ENCODE measurements at places on chromosomes 6 and 20. TPM values are rescaled to one million over a fixed set of nuclear protein-coding genes. Genes with fewer than 3 reads are reported as not detected.

- no peak overlapping the region for H3K27ac ChIP-seq
- H3K4me1 ChIP-seq: no peaks in the 10 kb centered on the region
- no peak for DNase-seq
- no peak overlapping the region for H3K4me3 ChIP-seq
- no peaks in the 10 kb centered on the region for H3K27me3 ChIP-seq
Observed at GRCh38 chr6:81889377-81890053, 137.0 kb upstream of the TENT5A start.

DNA sequence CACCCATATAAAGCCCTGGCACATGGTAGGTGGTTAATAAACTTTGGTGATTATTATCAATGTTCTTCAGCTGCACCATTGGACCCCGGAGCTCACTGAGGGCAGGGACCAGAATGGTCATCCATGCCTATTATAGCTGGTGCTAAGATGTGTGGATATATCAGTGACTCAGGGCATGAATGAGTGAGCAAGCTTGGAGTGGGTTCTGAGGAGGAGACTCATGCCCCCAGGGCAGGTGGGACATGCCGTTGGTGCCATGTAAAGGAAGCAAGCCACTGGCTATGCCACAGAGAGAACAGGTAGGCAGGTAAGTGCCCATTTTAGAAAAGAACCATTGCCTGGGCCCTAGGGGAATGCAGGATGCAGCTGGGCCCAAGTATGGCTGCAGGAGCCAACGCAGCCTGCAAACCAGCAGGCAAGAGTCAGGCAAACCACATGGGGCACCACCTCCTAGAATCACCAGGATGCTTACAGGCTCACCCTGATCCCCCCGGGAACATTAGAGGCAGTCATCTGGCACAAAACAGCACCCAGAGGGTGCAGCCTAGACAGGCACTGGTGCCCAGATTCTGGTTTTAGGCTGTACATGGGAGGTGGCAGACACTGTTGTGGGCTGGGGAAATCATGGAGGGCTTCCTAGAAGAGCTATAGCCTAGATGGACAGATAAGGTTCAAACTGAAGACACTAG lies 23.5 kb downstream of the PLAGL2 start:
- no peaks in the 10 kb centered on the region for H3K36me3 ChIP-seq
- H3K27me3 ChIP-seq: no peaks in the 10 kb centered on the region
- no peak for DNase-seq
- no peak overlapping the region for H3K27ac ChIP-seq
- H3K4me3 ChIP-seq: no peak overlapping the region

GRCh38 chr20:61749406-61750075 lies 316.1 kb downstream of the TAF4 start:
- no peak overlapping the region for H3K4me3 ChIP-seq
- H3K27ac ChIP-seq: no peak overlapping the region
- H3K4me1 ChIP-seq: no peaks in the 10 kb centered on the region
- H3K36me3 ChIP-seq: no peaks in the 10 kb centered on the region
- H3K27me3 ChIP-seq: no peaks in the 10 kb centered on the region

The ISM1 gene
- 0.36 TPM for total RNA-seq

The ARFRP1 gene
- 54.6 TPM for total RNA-seq

The BANF2 gene
- total RNA-seq: not detected

DNA sequence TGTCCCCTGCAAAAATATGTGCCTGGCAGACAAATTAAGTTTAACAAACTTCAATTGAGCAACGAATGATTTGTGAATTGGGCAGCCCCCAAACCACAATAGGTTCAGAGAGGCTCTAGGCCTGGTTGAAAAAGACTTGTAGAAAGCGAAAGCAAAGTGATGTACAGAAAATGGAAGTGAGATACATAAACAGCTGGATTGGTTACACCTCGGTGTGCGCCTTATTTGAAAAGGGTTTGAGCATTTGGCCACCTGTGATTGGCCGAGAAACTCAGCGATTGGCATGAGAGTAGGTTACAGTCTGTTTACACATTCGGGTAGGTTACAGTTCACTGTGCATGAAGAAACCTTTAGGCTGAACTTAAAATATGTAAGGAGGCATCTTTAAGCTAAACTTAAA lies 136.9 kb downstream of the CD83 start:
- no peak for DNase-seq
- no peak overlapping the region for H3K4me3 ChIP-seq
- no peak overlapping the region for H3K27ac ChIP-seq

- H3K27ac ChIP-seq: no peak overlapping the region
- H3K4me3 ChIP-seq: no peak overlapping the region
- peaks cover 15% of the 10 kb centered on the region for H3K4me1 ChIP-seq
- H3K36me3 ChIP-seq: no peaks in the 10 kb centered on the region
Observed at GRCh38 chr6:37779111-37779800, 40.3 kb upstream of the ZFAND3 start.

The FAM83B gene
- not detected for total RNA-seq

All from activated CD4-positive, alpha-beta memory T cell treated with anti-CD3 and anti-CD28 coated beads for 36 hours (primary cell).